Stimulated activated CD8-positive, alpha-beta memory T cell treated with anti-CD3 and anti-CD28 coated beads, Interleukin-7, amount 100 ng/mL, for 4 hours (primary cell): ENCODE measurements at places on chromosomes 2 and 18.

DNA sequence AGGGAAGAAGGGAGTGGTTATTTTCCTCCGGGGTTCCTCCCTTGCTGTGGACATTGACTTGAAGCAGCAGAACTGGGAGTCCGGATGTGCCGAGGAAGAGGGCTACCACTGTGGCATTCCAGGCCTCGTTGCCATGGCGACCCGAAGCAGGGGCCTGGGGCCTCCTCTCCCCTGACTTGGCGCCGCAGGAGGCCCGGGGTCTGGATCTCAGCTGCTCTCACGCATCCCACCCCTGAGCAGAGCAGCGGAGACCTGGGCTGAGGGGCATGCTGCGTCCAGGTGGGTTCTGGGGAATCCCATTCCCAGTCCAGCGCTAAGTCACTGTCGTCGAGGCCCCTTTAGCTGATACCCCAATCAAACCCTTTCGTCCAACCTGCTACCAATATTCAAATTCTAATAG is 100.2 kb downstream of the BCL11A start:
- DNase-seq = no peak

DNA sequence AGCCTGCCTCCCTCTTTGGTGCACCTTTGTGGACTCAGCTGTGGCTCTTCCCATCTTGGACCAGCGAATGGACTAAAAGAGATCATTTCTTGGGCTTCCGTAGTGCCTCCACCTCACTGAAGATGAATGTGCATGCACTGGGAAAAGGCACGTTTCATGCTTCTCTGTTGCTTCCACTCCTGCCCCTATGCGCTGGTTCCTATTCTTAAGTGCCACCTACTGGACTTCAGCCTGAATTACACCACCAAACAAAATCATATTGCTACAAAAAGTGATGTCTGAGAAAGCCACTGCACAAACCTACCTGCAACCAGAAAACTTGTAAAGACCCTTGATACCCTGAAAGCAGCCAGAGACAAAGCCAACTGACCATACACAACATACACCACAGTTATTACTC is 695.6 kb downstream of the TSN start:
- DNase-seq = no peak

DNA sequence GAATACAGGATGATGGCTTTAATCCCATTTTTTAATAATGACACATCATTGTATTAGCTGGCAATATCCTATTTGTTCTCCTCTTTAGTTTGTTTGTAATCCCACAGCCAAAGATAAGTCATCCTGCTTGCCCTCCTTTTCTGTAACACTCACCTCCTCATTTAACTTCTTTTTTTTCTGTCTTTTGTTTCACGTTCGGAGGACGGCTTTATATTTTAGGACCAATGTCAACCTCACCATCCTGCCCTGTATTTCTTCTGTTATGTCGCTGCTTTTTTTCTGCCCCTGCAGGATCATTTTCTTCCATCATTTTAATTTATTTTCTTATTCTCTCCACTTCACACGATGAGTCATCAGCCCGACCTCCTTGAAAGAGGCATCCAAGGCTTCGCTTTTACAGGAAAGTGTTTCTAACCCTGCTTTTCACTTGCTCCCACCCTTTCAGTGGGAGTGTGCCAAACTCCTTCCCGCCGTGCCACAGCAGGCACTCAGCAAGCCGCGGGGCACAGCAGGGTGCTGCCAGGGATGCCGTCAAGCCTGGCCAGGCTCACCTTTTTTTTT is 11.4 kb downstream of the RAB31 start:
- no peak for DNase-seq

GRCh38 chr2:174062934-174063333 is 97.8 kb upstream of the SP3 start:
- no peak for DNase-seq

GRCh38 chr2:227267410-227268115 is 57.5 kb upstream of the MFF start:
- DNase-seq = no peak

DNA sequence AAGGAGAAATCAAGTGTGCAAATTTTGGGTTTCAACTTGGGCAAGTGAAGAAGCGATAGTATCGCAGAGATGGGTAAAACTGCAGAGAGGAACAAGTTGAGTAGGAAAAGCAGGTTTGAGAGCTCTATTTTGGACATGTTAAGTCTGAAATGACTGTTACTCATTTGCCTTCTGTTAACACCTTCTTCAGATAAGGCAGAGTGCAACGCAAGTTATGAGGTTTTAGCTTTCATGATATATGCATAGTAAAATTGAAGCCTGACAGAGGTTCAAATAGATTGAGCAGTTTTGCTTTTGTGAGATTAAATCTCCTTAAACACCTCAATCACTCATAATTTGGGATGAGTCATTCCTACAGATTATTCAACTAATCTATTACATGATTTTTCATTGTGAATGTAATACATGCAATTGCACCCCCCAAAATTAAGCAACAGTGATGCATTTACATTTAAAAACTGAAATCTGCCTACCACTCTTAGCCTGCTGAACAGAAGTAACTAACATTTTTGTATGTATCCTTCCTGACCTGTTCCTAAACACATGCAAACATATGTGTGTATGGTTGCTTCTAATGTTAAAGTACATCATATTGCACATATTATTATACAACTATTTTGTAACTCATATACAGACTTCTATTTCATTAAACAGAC is 575.4 kb downstream of the ARHGAP15 start:
- no peak for DNase-seq
